Central memory CD8-positive, alpha-beta T cell (primary cell): ENCODE measurements at places on chromosomes 4 and X.

DNA sequence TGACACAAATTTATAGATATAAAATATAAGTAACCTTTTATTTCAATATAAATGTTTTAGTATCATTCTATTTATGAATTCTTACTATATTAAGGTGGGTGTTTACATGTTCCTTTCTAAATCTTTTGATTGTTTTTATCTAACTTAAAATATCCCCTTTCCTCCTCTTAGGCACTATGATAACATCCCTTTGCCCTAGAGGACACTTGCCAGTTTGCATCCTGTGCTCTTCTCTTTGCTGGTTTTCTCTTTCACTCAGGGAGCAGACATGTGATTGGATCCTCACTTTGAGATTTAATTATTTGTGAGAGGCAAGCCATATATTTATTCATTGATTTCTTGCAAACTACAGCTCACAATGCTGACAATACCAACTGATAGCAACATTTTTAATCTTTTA is 16.2 kb downstream of the LRIT3 start:
- DNase-seq = no peak

DNA sequence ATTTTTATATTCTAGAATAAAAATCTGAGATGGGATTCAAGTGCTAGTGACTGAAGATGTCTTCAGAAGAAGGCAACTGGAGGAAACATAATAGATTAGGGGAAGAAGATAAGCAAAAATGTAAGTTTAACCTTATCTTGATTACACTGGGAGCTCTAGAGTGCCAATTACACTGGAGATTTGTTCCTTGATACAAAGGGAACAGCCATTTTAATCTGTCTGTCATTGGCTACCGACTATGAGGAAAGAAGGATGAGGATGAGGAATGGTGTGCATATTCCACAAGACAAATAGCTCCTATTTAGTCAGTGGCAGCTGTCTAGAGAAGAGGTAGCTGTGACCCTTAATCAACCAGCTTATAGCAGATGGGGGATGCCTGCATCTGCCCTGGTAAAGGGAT is 1034.5 kb upstream of the IGFBP7 start:
- no peak for DNase-seq

DNA sequence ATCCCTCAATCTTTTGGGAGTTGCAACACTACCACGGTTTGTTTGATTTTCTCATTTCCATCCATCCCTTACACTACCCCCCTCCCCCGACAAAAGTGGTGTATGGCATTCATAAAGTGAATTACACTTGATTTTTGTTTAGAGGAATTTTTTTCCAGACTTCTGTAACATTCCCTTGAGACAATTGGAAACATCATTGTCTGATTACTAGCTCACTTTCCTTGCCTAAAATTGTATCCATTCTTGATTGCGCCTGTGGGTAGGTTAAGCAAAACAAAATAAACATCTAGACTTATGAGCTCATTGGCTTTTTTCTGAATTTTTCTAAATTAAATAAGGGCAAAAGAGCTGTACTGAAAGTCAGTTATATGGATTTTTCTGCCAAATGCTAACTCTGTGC is 3.5 kb downstream of the GPC3 start:
- no peak for DNase-seq

- DNase-seq = no peak
Measured at GRCh38 chrX:44314808-44315207, 28.7 kb downstream of the EFHC2 start.

DNA sequence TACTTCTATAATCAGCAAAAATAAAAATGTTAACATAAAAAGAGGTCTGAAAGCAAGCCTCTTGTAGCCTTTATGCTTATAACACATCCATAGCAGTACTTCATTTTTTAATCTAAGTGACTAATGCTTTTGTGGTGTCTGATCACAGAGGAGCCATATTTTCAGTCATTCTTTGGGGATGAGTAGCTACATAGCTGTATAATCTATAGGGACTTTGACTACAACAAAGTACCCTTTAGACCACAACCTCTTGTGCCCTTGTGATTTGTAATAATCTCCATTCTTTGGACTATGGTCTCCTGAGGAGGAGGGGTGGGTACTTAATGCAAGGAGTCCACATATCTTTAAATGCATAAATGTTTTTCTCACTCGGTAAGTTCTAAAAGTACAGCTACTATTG is 9.6 kb downstream of the DRP2 start:
- no peak for DNase-seq

GRCh38 chr4:140877781-140878180 is 121.6 kb upstream of the TBC1D9 start:
- no peak for DNase-seq

DNA sequence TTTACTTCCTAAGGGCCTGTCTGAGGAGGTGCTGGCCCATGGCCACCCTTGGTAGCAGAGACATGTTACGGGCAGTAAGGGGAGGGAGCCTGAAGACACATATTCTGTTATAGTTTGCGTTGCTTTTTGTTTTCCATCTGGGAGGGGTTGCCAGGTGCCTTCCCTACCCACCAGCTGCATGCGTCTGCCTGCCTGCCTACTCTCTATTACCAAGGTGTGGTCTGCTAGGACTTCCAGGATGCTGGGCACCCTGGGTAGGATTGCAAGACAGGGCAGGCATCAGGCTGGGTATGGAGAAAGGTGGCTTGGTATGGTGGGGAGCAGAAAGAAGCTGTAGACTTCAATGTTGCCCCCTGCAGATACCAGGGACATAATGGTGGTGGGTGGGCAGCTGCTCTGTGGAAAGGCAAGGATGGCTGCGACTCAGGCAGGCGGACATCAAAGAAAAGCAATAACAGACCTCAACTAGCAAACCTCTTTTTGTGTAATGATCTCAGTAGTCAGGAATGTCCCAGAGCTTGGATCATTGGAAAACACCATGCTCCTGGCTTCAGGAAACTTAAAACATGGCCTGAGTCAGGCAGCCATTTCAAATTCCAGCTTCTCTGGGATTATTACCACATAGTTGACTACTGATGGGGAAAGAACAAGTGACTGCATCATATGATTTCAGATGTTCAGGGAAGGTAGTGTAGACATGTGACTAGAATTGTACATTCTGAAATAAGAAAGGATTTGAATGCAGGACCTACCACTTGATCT is 67.8 kb downstream of the HOPX start:
- DNase-seq = no peak

GRCh38 chrX:25143596-25143995 is 127.8 kb upstream of the ARX start:
- no peak for DNase-seq

DNA sequence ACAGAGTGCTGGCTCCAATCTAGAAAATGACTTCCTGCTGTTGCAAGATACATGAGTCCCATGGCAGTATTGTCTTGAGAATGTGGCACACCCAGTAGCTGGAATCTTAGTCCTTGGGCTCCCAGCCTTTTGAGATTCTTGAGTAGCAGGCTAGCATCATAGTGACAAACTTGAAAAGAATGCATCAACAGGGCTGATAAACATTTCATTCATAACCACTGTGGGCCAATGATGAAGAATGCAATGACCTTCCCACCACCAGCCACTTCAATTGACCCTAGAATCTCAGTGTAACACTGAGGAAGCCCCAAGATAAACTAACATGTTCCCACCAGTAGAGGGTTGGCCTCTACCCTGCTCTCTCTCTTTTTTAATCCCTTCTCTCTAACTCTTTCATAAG is 329.3 kb downstream of the GBA3 start:
- DNase-seq = no peak

GRCh38 chr4:6379767-6380745 is 92.4 kb downstream of the PPP2R2C start:
- DNase-seq = no peak

DNA sequence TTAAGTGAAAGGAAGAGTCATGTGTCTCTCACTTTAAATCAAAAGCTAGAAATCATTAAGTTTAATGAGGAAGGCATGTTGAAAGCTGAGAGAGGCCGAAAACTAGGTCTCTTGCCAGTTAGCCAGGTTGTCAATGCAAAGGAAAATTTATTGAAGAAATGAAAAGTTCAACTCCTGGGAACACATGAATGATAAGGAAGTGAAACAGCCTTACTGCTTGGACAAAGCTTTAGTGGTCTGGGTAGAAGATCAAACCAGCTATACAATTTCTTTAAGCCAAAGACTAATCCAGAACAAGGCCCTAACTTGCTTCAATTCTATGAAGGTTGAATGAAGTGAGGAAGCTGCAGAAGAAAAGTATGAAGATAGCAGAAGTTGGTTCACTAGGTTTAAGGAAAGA is 24.9 kb downstream of the RHOH start:
- no peak for DNase-seq

GRCh38 chr4:180706766-180707165 is 1536.4 kb upstream of the TENM3 start:
- no peak for DNase-seq

DNA sequence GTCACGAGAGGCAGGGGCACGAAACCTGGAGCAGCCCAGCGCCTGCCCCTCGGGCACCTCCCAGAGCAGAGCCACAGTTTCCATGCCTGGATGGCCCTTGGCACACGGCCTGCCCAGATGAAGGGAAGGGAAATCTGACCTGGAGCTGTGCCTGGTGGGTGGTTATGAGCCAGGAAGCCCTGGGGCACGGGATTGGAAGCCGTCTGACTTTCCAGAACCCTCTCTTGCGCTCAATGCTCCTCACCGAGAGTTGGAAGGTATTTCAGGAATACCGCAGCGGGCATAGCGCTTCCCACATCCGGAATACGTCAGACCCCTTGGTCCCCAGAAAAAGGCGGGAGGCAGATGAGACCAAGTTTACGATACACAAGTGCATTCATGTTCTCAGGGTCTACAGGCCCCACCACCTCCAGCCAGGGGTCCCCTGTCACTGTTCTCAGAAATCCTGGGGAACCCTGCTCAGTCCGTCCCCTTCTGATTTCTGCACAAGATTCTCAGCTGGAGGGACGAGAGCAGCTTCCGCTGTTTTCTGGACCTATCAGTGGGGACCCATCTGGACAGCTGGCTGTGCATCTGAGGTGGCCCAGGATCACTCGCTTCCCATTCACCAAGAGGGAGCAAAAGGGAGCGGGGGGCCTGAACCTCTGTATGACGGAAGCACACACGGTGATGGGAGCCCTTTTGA is 172.9 kb downstream of the AFAP1 start:
- no peak for DNase-seq

- no peak for DNase-seq
Measured at GRCh38 chrX:152831391-152831790, 528 bp downstream of the NSDHL start.

GRCh38 chrX:143319526-143319925 is 197.7 kb downstream of the SPANXN3 start:
- DNase-seq = no peak

GRCh38 chr4:85669204-85669603 is 194.3 kb downstream of the ARHGAP24 start:
- DNase-seq = no peak

DNA sequence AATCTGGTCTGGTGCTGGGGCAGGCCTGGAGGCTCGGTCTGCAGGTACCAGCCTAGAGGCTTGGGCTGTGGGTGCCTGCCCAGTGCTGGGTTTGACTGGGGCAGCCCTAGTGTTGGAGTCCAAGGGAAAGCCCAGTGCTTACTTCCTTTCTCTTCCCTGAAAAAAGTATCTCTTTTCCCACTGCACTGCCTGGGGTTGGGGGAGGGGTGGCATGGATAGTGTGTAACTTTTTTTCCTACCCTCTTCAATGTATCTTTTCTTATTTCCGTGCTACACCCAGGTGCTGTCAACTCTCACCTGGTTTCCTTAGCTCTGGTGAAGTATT is 21.6 kb downstream of the KANTR start:
- DNase-seq = no peak

DNA sequence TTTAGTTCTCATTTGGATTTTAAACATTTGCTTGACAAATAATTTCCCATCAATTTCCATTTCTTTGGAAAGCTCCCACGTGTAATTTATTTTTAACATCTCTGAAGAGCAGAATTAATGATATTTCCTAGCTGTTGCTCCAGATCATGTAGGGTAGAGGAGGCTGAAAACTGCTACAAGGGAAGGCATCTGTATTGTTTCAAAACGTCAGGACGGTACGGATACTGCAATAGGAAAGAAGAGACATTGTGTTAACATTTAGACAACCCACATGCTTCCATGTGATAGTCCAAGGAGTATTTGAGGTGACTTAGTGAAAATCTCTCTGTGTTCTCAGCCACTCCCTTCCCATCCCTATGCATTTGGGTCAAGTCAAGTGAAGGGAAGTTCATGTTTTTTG is 15.4 kb upstream of the ADH1B start:
- no peak for DNase-seq
